ENCODE measurements at places on chromosomes 2 and 18.

DNA sequence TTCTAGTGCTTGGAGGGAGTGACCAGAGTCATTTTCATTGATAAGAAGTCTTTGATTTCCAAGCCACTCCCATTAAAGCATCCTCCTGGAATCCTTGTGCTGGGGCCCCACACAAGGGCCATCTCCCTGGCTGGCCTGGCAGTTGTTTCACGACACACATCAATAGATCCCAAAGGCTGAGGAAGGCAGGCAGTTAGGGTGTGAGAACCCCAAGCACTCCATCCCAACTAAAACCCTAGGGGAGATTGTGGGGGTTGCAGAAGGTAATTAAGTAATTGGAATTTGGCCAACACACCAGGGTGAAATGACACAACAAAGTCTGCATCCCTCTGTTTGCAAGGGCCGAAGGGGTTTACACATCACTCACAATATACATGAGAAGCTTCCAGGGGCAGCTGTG, 578.1 kb upstream of the SYT4 start:
- no peak for DNase-seq

- no peak for DNase-seq
Measured at GRCh38 chr18:79483971-79484491, 88.3 kb downstream of the NFATC1 start.

- DNase-seq = no peak
Measured at GRCh38 chr2:16588565-16588964, 77.1 kb downstream of the CYRIA start.

DNA sequence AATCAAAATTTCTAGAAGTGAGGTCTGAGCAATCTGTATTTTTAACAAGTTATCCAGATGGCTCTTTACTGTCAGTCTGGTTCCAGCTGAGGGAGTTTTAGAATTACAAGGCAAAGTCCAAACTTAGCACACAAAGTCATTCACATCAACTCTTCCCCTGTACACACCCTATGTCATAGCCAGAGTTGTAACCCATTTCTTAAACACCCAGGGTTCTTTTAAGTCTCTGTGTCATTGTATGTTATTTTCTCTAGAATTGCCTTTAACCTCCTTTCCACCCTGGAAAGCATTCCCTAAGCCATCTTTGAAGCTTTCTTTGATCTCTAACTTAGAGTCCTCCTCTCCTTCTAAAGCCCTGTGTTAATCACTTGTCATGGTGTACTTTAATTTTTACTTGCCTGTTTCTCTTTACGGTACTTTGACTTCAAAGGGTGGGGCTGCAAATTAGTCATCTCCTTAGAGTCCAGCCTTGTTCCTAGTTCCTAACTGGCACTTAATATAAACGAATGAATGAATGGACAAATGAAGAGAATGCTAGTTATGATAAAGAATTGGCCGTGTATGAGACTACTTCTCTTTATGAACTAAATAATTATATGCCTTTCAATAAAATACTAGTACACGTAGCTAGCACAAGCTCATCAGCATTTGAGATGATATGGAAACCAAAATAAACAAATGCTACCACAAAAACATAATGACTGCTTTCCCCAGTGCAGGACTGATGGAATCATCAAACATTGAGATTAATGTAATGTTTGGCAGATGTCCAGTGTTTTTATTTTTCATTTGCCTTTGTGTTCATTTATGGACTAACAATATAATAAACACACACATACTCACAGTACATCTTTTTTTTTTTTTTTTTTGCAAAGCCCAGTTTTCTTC, 11.9 kb upstream of the ACTR3 start:
- DNase-seq = peak; percentile 50

DNA sequence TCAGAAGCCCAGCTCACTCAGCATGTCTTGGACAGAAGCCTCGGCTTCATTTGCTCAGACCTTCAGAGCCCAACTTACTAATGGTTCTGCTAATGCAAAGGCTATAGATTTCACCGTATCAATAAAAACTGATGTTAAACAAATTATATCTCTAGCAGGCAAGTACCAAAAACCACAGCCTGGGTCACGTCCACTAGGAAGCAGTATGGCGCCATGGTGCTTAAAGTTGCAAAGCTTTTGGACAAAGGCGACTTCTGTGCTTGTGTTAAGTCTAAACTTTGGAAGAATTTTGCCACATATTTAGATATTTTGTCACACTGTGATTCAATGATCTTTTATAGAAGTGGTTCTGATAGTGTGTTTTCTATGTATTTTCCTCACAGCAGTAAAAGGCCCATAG, 276.8 kb upstream of the PARD3B start:
- DNase-seq = no peak

GRCh38 chr2:28231110-28231631, 161.5 kb upstream of the FOSL2 start:
- DNase-seq = peak; percentile 50

DNA sequence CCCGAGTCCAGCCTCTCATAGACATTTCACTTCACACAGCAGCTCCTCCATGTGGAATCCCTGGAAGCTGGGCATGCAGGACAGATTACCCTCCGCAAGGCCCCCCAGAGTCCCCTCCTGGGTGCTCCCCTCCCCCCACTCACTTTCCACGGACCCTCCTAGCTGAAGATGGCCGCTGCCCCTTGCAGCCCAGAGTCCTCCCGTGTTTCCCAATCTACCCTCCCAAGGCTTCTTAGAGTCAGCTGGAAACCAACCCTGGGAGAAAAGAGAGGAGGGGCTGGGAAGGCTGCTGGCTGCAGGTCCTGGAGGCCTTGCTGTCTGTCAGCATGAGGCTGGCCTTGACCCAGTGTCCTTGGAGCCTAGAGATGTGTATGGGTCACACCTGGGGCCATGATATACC, 49.0 kb upstream of the HAAO start:
- DNase-seq = no peak

DNA sequence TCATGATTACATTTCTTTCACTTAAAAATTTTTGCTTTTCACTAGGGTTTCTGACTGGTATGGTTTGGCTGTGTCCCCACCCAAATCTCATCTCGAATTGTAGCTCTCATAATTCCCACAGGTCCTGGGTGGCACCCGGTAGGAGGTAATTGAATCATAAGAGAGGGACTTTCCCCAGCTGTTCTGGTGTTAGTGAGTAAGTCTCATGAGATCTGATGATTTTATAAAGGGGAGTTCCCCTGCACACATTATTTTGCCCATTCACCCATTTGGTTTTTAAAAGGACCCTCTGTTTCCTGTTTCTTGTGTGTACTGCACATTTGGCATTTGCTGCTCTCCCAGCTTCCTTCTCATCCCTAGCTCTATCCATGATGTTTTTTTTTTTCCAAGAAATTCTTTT, 27.8 kb upstream of the NETO1 start:
- no peak for DNase-seq

GRCh38 chr18:36449451-36449850, 151.9 kb downstream of the FHOD3 start:
- no peak for DNase-seq

DNA sequence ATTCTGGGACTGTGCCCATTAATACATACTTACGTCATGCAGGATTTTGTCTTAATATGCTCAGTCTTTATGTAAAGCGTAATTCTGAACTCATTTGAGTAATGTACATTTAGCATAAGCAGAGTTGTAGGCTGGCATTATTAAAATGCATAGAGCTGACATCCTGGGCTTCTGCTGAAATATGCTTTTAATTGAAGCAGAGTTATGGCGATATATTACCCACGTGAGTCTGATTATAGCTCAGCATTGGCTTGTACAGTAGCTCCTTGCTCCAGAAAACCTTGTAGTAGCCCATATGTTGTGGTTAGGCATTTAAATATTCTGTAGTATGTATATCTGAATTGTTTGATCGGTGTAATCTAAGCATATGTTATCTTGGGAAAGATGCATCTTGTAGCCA, 233.9 kb downstream of the PTGR3 start:
- no peak for DNase-seq

GRCh38 chr2:64259312-64259711, 115.1 kb upstream of the PELI1 start:
- DNase-seq = no peak

- no peak for DNase-seq
Measured at GRCh38 chr2:182652326-182652725, 63.7 kb upstream of the DNAJC10 start.

DNA sequence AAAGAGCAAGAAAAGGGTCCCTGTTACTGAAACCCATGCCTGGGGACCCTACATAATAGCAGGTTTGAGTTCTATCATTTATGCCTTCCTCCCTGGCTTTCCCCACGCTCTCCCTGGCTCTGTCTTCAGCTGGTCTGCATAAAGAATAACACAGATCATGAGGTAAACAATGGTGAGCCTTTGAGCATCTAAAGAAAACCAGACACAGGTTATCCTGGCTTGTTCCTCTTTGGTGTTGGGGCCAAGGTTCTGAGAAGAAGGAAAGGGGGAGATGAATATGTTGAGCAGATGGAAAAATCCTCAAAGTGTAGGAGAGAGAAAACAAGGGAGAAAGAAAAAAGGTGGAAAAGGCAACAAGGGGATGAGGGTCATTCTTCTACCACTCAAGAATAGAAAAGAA, 127.3 kb downstream of the CABYR start:
- DNase-seq = no peak

DNA sequence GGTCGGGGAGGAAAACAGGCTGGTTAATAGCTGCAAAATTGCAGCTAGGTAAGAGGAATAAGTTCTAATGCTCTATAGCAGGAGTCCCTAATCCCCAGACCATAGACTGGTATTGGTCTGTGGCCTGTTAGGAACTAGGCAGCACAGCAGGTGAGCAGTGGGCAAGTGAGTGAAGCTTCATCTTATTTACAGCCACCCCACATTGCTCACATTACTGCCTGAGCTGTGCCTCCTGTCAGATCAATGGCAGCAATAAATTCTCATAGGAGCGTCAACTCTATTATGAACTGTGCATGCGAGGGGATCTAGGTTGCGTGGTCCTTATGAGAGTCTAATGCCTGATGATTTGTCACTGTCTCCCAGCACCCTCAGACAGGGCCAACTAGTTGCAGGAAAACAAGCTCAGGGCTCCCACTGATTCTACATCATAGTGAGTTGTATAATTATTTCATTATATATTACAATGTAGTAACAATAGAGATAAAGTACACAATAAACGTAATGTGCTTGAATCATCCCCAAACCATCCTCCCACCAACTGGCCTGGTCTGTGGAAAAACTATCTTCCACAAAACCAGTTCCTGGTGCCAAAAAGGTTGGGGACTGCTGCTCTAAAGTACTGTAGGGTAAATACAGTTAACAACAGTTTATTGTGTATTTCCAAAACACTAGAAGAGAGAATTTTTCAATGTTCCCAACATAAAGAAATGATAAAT, 91.7 kb upstream of the TFCP2L1 start:
- DNase-seq = no peak

Measured in AG08395 (cell line).